ENCODE measurements at places on chromosomes 2 and 18.

- no peak for DNase-seq
Measured at GRCh38 chr2:163553601-163554000, 182.2 kb downstream of the FIGN start.

GRCh38 chr18:77153404-77153803 lies 20.8 kb upstream of the MBP start:
- DNase-seq = no peak

- no peak for DNase-seq
Measured at GRCh38 chr2:189545418-189545817, 35.2 kb downstream of the SLC40A1 start.

DNA sequence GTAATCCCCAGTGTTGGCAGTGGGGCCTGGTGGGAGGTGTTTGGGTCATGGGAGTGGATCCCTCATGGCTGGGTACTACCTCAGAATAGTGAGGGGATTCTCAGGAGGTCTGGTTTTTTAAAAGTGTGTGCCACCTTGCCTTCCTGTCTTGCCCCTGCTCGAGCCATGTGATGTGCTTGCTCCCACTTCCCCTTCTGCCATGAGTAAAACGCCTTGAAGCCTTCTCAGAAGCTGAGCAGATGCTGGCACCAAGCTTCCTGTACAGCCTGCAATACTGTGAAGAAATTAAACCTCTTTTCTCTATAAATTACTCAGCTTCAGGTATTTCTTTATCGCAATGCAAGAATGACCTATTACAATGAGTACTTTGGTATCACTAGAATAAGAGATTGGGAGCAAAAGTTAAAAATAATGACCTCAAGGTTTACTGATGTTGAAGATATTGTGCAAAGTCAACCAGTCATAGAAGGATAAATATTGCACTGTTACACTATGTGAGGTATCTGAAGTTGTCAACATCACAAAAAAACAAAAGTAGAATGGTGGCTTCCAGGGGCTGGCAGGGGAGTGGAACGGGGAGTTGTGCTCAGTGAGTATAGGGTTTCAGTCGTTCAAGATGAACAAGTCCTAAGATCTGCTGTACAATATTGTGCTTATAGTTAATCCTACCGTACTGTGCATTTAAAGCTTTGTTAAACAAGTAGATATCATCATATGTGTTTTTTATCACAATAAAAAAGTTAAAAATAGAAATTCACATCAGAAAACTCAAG lies 938.3 kb upstream of the CNTNAP5 start:
- DNase-seq = no peak

GRCh38 chr2:101793277-101793969 lies 95.9 kb downstream of the MAP4K4 start:
- DNase-seq = no peak

GRCh38 chr2:177265824-177266817 lies 1.6 kb upstream of the NFE2L2 start:
- no peak for DNase-seq

DNA sequence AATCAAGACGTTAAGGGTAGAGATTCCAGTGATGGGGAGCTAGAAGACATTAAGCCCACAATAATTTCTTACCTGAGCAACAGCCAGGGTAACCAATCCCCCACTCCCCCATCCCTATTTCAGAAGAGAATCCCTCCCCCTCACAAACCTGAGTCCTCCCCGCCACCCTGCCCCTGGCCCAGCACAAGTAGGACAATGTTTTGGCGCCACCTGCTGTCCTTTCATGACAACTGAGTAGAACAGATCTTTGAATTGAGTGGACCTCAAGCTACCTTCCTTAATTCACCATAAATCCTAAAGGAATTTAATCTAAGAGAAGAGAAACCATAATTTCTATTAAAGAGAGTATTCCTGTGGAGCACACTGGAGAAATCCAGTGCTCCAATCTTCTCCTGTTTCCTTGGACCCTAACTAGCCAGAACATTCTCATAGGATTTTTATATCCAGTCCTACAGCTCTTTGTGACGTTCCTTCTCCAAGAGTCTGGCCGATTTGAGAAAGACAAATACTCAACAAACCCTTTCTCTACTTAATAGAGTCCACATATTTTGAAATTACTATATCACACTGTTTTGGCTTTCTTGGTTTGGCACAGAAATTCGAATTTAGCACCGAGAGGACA lies 41.1 kb downstream of the NHEJ1 start:
- DNase-seq = no peak

DNA sequence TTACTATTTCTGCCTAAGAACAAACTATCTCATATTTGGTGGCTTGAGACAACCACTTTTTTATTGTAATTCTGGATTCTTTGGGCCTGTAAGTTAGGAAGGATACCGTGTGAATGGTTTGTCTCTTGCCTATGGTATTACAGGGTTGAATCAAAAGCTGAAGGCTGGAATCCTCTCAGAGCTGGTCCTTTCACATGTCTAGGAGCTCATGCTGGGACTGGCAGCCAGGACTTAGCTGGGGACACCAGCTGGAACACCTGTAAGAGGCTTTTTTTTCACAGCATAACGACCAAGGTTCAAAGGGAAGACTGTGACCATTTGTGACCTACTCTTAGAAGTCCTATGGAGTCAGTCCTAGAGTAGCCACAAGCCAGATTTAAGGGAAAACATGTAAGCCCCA lies 226.3 kb downstream of the ZNF804A start:
- DNase-seq = no peak

GRCh38 chr18:61774846-61775245 lies 118.0 kb downstream of the RNF152 start:
- DNase-seq = no peak

GRCh38 chr2:16671760-16672159 lies 6.1 kb upstream of the CYRIA start:
- no peak for DNase-seq

DNA sequence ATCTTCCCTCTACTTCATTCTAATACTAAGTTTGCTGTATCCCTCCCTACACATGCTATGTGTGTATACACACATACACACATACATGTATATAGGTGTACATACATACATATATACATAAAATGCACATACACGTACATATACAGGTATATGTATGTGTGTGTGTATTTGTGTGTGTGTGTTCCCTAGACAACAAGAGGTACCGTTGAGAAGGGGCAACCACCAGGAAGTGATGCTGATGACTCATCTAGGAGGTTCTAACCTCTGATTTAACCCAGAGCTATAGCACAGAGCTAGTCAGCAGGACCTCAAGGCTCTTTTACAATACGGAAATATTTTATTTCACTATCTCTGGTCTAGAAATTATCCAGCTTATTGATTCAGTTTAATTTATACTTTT lies 139.2 kb downstream of the LAMA3 start:
- DNase-seq = no peak

DNA sequence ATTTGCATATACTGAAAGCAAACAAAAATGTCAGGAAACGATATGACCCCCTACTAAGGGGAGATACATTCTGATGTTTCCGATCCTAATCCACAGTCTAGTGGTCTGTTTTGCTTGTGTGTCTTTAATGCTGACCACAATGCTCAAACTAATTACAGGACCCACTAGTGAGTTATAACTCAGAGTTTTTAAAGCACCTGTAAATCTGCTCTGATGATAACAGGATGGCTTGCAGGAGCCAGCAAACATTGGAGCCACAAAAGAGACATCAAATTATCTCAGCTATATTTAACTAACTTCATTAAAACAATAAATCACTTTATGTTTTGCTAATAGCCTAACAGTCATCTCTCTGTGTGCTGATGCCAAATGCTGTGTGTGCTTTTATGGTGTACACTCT lies 300.3 kb downstream of the NBAS start:
- DNase-seq = no peak

DNA sequence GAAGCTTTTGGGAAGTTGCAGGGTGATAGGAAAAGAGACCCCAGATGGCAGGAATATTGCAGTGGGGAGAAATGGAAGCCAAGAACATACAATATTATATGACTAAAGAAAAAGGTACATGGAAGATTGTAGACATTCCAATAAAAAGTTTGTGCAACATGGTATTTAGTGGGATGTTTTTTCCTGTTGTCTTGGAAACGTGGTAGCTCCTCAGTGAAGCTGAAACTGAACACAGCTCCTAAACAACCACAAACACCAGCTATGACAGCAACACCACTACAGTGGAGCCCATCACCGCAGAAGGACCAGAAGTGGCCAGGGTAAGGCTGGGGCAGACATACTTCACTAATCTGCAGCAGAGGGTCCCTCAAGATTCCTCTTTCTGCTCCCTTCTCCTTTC lies 246.8 kb downstream of the CDH20 start:
- DNase-seq = no peak

- no peak for DNase-seq
Measured at GRCh38 chr2:44947028-44947375, 5.5 kb downstream of the SIX3 start.

GRCh38 chr2:201523506-201523905 lies 72.0 kb downstream of the STRADB start:
- no peak for DNase-seq

DNA sequence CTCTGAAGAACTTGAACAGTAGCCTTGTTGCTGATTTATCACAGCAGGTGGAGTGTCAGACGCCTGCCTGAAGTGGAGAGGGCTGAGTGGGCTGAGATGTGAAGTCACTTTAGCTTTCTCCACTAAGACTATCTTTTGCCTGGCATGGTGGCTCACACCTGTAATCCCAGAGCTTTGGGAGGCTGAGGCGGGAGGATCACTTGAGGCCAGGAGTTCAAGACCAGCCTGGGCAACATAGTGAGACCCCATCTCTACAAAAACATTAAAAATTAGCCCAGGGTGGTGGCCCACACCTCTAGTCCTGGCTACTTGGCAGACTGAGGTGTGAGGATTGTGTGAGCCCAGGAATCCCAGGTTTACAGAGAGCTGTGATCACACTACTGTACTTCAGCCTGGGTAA lies 60.6 kb upstream of the TTC39C start:
- no peak for DNase-seq

DNA sequence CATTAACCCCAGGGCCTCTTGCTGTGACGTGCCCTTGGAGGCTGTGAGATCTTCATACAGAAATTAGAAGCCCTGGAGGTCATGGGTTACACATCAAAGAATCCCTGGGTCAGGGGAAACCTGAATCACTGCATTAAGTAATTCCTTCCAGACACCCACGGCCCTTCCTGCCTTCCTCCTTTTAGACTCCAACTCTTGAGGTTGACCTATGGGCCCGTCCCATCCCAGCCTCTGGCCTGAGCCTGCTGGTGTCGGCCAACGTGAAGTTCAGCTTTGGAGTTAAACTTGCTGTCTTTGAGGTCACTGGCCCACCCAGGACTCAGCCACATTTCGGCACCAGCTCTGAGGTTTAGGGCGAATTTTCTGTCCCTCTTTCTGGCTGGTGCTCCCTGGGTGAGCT lies 198.3 kb downstream of the ACKR3 start:
- no peak for DNase-seq

- no peak for DNase-seq
Measured at GRCh38 chr2:174774886-174775285, 10.6 kb upstream of the CHRNA1 start.

DNA sequence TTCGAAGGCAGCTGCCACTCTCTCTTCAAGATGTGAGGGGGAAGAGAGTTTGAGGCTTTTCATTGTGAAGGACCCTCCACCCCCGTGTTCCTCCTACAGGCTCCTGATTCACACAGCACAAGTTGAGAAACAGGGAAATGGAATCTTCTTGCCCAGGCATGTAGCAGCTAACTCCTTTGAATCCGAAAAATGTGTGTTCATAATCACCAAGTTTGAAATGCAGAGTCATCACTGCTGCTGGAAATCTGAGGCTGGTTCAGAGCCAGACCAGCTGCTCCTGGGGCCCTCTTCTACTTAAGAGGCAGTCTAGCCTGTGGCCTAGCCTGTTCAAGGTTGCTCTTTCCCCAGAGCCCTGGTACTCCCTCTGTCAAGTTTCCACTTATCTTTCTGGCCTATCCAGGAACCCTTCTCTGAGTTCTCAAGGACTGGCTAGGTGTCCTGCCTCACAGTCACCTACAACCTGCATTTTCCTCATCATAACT lies 166.4 kb downstream of the TMEM247 start:
- DNase-seq = no peak

DNA sequence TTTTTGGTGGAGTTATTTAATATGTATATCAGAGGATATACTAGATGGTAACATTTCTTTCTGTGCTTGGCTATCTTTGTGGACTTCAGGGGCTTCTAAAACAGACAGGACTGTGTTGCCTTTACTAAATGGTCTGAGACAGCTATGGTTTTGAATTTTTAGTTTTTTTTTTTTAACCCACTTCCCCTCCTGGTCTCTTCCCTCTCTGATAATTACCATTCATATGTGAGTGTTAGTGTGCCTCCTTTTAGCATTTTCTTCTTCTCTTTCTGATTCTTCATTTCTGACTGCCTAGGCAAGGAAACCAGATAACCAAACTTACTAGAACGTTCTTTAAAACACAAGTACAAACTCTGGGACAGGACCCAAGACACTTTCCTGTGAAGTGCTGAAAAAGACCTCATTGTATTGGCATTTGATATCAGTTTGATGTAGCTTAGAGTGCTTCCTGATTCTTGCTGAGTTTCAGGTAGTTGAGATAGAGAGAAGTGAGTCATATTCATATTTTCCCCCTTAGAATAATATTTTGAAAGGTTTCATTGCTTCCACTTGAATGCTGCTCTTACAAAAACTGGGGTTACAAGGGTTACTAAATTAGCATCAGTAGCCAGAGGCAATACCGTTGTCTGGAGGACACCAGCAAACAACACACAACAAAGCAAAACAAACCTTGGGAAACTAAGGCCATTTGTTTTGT lies 52.7 kb downstream of the SMAD4 start:
- DNase-seq = no peak

DNA sequence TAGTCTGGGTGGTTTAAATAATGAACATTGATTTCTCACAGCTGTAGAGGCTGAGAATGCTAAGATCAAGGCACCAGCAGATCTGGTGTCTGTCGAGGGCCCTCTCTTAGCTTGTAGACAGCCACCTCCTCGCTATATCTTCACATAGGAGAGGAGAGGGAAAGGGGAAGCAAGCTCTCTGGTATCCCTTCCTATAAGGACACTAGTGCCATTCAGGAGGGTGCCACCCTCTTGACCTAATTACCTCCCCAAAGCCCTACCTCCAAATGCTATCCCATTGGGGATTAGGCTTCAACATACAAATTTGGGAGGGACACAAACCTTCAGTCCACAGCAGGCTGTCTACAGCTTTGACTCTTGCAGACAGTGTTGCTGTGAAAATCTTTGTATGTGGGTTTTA lies 76.7 kb downstream of the BOLA3 start:
- DNase-seq = no peak

DNA sequence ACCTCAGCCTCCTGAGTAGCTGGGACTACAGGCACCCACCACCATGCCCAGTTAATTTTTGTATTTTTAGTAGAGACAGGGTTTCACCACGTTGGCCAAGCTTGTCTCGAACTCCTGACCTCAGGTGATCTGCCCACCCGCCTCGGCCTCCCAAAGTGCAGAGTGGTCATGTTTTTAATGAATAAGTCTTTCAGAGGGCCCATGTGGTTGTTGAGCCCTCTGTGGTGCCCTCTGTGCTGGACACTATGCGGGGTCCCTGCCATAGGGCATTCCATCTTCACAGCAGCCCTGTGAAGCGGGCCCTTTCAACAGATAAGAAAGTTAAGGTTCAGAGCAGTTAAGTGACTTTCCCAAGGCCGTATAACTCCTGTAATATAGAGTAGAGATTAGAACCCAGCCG lies 25.9 kb downstream of the MYO7B start:
- no peak for DNase-seq

GRCh38 chr2:219697811-219698747 lies 70.6 kb downstream of the SLC4A3 start:
- DNase-seq = no peak
